ENCODE measurements at places on chromosomes 7 and 10.

GRCh38 chr7:41134300-41135255 lies 568.3 kb downstream of the INHBA start:
- no peak overlapping the region for H3K4me3 ChIP-seq
- H3K36me3 ChIP-seq: no peaks in the 10 kb centered on the region
- H3K4me1 ChIP-seq: no peaks in the 10 kb centered on the region
- no peak overlapping the region for H3K27ac ChIP-seq

DNA sequence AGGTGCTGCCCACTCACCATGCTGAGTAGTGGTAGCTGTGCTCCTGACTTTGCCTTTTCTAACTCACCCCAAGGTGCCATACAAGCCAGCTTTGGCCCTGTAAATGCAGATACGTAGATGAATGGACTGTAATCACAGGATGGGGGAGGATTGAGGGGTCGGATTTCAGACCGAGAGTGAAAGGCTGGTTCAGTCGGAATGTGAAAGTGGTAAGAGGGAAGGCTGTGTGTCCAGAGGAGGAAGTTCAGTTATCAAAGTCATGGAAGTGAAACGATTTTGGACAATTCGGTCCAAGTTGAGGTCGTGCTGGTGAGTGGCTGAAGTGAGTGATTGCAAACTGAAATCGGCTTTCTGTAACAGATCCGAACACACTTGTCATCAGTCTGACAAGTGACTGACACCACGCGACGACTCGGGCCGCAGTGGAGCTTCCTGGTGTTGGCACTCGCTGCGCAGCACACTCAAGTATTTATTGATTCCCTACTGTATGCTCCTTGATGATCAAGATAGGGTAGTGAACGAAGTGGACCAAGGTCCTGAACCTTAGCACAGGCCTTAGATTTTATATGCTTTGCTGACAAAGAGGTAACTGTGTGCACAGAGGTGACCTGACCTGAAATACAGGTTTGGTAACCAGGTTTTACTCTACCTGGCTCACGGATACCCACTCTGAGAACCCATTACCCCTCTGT lies 10.5 kb downstream of the ZNF282 start:
- no peaks in the 10 kb centered on the region for H3K27me3 ChIP-seq
- H3K4me3 ChIP-seq: no peak overlapping the region
- no peaks in the 10 kb centered on the region for H3K4me1 ChIP-seq
- DNase-seq: no peak
- no peak overlapping the region for H3K27ac ChIP-seq

- H3K27ac ChIP-seq: no peak overlapping the region
- H3K36me3 ChIP-seq: peaks cover 10% of the 10 kb centered on the region
- H3K27me3 ChIP-seq: no peaks in the 10 kb centered on the region
- H3K4me3 ChIP-seq: no peak overlapping the region
- no peaks in the 10 kb centered on the region for H3K4me1 ChIP-seq
Measured at GRCh38 chr10:125112697-125113494, 47.5 kb downstream of the CTBP2 start.

- no peaks in the 10 kb centered on the region for H3K4me1 ChIP-seq
- DNase-seq: no peak
- no peak overlapping the region for H3K4me3 ChIP-seq
- H3K27me3 ChIP-seq: no peaks in the 10 kb centered on the region
- no peaks in the 10 kb centered on the region for H3K36me3 ChIP-seq
Measured at GRCh38 chr10:13417459-13418126, 69.5 kb upstream of the SEPHS1 start.

- no peaks in the 10 kb centered on the region for H3K27me3 ChIP-seq
- no peak overlapping the region for H3K4me3 ChIP-seq
- H3K4me1 ChIP-seq: peaks cover 35% of the 10 kb centered on the region
Measured at GRCh38 chr10:11225935-11226334, 208.3 kb downstream of the CELF2 start.

DNA sequence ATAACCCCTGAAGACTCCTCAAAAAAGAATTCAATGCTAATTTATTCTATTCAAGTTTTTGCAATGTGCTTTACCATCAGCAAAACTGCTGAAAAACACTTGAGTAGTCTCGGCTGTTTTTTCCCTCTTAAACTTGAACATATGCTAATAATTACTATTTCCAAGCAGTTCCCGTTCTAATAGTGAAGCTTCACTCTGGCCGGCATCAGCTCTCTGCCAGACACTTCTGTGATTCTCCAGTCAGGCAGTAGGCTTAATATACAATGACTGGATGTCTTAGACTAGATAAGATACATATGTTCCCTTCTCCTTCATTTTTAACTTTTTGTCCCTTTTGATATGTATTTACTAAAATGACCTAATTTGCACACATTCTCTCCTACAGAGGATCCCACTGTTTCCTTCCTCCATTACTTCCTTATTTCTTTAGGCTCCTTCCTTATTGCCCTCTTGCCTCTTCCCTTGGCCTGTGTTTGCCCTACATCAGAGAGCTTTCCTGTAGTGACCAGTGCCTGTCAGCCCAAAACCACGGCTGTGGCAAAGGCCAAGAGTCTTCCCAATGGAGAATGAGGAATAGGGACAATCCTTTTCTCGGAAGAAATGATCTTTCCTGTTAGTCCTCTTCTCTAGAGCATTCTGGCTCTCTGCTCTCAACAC lies 23.5 kb downstream of the HEPACAM2 start:
- H3K4me3 ChIP-seq: no peak overlapping the region
- no peak for DNase-seq
- no peaks in the 10 kb centered on the region for H3K36me3 ChIP-seq
- no peaks in the 10 kb centered on the region for H3K27me3 ChIP-seq

GRCh38 chr7:66497346-66497745 lies 131.3 kb upstream of the KCTD7 start:
- no peak for DNase-seq
- H3K27ac ChIP-seq: no peak overlapping the region
- no peaks in the 10 kb centered on the region for H3K36me3 ChIP-seq
- no peak overlapping the region for H3K4me3 ChIP-seq
- no peaks in the 10 kb centered on the region for H3K27me3 ChIP-seq

GRCh38 chr10:51326174-51326573 lies 251.9 kb downstream of the PRKG1 start:
- no peak overlapping the region for H3K4me3 ChIP-seq
- DNase-seq: no peak
- no peaks in the 10 kb centered on the region for H3K4me1 ChIP-seq
- no peak overlapping the region for H3K27ac ChIP-seq
- no peaks in the 10 kb centered on the region for H3K27me3 ChIP-seq
- no peaks in the 10 kb centered on the region for H3K36me3 ChIP-seq

DNA sequence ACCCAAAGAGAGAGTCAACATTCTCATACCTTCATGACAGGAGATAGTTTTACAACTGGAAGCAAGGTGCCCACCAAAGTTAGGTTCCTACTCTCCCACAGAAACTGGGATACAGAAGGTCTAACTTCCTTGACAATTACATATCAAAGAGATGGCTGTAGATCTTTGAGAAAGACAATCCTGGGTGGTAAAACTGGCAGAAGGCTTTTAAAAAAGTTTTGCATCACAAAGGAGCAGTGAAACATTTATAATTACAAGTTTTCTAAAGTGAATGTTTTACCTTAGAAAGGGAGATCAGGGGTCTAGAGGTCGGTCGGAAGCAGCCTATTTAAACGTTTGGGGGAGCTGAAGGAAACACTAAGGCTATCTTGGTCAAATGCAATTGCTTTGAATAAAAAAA lies 166.6 kb upstream of the STEAP1 start:
- DNase-seq: no peak
- no peak overlapping the region for H3K4me3 ChIP-seq
- no peaks in the 10 kb centered on the region for H3K4me1 ChIP-seq
- no peak overlapping the region for H3K27ac ChIP-seq
- H3K27me3 ChIP-seq: no peaks in the 10 kb centered on the region
- no peaks in the 10 kb centered on the region for H3K36me3 ChIP-seq

- no peaks in the 10 kb centered on the region for H3K27me3 ChIP-seq
- no peak overlapping the region for H3K27ac ChIP-seq
- H3K4me3 ChIP-seq: no peak overlapping the region
- no peaks in the 10 kb centered on the region for H3K36me3 ChIP-seq
- no peaks in the 10 kb centered on the region for H3K4me1 ChIP-seq
Measured at GRCh38 chr10:4058514-4059029, 273.6 kb upstream of the KLF6 start.

DNA sequence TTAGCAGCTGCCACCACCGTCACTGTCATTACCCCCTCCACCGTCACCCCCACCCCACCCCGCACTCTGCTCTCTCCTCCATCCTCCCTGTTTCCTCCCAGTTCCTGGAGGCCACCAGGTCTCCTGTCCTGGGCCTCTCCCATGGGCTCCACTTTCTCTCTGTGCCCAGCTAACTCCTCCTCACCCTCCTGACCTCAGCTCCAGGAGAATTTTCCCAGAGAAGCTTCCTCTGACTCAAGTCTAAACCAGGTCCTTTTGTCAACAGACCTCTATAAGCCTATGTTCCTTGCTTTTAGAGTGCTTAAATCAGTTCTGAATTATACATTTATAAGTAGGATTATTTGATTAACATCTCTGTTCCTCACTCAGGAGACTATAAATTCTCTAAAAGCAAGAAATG lies 150.0 kb downstream of the ARHGAP12 start:
- H3K27me3 ChIP-seq: no peaks in the 10 kb centered on the region
- H3K36me3 ChIP-seq: no peaks in the 10 kb centered on the region
- no peak overlapping the region for H3K27ac ChIP-seq
- peaks cover 6% of the 10 kb centered on the region for H3K4me1 ChIP-seq
- no peak for DNase-seq

DNA sequence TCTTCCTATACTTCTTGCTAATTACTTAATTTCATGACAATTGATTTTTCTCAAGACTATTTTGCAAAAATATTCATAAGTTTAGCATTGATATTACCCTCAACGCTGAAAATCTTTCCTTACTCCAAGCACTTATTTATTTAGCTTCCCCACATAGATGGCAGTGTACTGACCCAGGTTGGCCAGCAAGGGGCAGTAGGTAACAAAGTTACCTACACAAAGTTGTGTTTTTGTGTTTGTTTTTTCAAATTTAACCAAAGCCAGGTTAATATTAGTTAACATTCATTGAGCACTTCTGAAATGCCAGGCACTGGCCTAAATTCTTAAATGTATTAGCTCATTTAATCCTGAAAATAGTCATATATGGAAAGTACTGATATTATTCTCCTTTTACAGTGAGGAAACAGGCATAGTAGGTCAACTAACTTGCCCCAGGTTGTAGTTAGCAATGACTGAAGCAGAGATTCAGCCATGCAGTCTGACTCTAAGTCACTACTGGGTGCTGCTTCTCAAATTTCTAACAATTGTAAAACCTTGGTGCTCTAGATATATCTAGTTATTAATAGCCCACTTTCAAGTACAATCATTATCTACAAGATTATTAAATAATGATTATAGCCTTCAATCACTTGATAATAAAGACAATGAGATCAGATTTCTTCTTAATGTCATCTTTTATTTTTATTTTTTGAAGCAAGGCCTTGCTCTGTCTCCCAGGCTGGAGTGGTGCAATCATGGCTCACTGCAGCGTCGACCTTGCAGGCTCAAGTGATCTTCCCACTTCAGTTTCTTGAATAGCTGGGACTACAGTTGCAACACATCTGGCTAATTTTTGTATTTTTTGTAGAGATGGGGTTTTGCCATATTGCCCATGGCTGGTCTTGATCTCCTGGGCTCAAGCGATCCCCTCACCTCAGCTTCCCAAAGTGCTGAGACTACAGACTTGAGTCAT lies 5.8 kb upstream of the GGCT start:
- no peak overlapping the region for H3K27ac ChIP-seq
- H3K4me1 ChIP-seq: peaks cover 3% of the 10 kb centered on the region
- peak; percentile 65 for DNase-seq
- H3K36me3 ChIP-seq: no peaks in the 10 kb centered on the region
- H3K4me3 ChIP-seq: no peak overlapping the region
- no peaks in the 10 kb centered on the region for H3K27me3 ChIP-seq

Measured in common myeloid progenitor, CD34-positive (primary cell).